ENCODE measurements at places on chromosomes 13 and 19.

DNA sequence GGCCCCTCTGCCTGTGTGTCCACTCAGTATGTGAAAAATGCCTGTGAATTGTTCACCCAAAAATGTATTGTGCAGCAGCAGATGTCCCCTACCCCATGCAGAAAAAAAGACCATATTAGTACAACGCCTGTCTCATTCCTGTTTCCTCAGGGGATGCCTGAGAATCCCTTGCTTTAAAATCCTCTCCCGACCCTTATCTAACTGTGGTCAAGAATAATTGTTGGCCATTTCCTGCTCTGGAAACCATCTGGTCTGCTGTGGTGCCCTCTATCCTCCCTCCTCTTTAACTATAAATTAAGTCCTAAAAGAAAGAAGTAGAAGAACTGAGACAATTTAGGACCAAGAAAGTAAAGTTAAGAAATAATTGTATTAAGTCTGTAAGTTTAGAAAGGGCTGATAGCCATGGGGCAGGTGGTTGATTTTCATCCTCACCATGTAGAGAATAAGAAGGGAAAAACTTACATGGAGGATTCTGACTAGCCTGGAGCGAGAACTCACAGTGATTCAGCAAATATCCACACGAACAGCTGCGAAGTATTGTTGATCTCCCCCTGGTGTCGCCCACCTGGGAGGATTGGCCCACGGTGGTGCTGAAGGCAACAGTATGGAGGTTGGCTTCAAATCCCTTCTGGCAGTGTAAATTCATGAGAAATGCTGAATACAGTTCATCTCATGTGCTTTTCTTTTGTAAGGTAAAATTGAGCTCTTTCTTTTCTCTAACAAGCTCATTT is 85.6 kb downstream of the COL4A2 start:
- no peak for DNase-seq

GRCh38 chr19:12786141-12786870 is 5.0 kb upstream of the JUNB start:
- DNase-seq: no peak

DNA sequence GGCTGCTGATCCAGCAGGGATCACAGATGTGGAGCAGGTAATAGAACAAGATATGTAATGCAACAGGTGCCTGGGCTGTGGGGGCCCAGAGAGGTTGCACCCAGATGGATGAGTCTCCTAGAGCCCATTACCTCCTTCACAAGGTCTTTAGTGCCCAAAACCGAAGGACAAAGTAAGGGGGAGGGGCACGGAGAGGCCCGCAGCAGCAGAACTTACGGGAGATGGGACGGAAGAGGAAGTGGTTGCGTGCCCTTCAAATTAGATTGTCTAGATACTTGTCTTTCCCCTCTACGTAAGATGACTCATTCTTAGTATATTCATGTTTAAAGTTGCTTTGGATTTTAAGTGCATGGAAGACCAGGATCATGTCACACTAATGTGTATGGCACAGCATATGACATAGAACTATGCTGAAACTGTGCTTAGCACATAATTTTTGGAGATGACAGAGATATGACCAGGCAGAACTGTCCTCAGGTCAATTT is 5.7 kb upstream of the MRPS31 start:
- no peak for DNase-seq

DNA sequence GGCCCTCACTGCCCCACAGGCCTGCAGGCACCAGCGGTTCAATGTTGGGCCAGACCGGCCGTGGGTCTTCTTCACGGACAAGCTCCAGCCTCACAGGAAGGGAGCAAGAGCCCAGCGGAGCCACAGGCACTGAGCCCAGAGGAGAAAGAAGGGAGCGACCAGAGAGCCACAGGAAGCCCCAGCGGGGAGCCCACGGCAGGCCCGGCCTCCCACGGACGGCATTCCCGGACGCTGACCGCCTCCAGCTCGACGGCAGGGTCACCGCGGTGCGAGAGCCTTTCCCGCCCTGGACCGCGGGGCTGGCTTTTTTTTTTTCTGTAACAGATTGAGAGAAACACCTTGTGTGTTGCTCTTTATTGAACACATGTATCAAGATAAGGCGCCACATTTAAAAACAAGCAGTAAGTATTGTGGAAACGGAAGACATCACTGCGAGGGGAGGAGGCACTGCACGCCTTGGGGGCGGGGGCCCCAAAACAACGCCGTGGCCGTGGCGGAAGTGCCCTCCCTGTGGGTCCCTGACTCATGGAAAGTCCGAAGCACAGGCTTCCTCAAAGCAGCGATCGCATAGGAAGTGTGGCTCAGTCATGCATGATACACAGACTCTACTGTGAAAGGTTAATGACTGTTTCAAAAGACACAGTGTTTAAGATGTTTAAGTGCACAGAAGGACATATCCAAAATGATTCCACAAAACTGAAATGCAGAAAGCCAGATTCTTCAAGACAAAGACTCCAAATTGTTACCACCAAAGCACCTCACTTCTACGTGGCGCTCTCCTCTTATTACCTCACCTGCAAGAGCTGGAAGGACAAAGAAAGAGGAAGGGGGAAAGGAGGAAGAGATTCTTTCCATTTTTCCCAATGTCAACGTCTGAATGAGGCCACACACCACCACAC is 3.5 kb downstream of the RASA3 start:
- no peak for DNase-seq

DNA sequence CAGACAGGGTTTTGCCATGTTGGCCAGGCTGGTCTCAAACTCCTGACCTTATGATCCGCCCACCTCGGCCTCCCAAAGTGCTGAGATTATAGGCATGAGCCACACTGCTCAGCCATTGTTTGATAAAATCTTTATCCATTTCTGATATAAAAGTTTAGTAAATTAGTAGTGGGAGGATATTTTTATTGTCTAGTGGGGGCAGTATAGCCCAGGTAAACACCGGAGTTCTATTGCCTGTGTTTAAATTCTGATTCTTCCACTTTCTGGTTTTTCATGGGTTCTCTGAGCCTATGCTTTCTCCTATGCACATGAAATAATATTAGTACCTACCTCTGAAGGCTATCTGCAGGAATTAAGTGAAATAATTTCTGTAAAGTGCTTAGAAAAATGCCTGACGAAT is 20.1 kb upstream of the ARHGEF18 start:
- DNase-seq: no peak

DNA sequence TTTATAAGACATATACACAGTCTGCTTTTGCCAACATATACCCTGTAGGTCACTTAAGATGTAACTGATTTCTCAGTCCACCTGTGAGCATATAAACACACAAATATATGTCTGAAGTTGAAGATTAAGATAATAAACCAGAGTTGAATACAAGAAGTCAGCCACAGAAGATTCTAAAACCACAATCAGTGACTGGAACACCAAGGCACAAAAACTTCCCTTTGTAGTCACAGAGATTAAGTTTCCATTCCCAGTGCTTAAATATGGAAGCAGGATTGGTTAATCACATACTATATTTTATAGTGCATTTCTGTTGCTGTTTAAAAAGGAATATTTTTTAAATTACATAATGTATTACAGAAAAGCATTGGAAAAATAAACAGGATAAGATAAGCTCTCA is 39.9 kb downstream of the MTMR6 start:
- no peak for DNase-seq

Data from renal cortex interstitium (tissue), 15 donors.